ENCODE measurements at places on chromosomes 4 and X. TPM values are rescaled to one million over a fixed set of nuclear protein-coding genes. Genes with fewer than 3 reads are reported as not detected.

The WDR17 gene
- 0.23 TPM for total RNA-seq

The FAM114A1 gene
- total RNA-seq, result 40.7 TPM

The GASK1B gene
- 4.1 TPM for total RNA-seq

The CASP6 gene
- total RNA-seq, result 22.7 TPM

GRCh38 chr4:8171984-8172924 lies 13.6 kb upstream of the ABLIM2 start:
- DNase-seq, result no peak

- DNase-seq, result no peak
Measured at GRCh38 chr4:118757761-118758251, 72.6 kb downstream of the METTL14 start.

DNA sequence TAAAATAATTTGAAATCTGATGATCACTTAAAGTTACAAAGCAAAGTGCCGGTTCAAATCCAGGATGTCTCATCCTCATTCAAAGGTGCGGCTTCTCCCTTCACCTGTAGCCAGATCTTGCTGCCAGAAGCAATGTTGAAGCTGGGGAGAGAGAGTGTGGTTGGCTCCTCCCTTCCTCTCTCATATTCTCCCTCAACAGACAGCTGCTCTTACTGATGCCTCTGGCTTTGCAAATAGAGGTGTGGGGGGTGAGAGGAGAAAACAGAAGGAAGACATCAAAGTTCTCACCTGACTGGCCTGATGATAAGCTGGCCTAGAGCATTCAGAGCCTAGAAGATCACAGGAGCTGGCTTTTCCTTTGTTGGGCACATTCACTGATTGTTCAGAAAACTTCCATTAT lies 28.3 kb upstream of the BTC start:
- DNase-seq, result no peak

GRCh38 chr4:37862961-37863360 lies 27.9 kb upstream of the TBC1D1 start:
- DNase-seq, result no peak

DNA sequence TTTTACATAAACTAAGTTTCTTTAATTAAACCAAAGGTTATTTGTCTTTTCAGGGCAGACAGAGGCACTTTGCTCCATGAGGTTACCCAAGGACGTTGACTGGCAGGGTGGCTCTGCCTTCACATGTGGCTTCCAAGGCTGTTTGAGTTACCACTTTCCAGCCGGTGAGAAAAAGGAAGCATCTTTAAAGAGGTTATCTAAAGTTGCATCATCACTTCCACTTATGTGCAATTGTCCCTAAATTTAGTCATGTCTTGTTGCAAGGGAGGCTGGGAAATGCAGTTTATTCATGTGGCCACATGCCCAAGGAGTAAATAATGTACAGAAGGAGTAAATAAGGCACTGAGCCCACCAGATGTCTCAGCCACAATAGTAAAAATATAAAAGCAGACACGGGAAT lies 29.0 kb upstream of the RAP1GDS1 start:
- DNase-seq, result no peak

DNA sequence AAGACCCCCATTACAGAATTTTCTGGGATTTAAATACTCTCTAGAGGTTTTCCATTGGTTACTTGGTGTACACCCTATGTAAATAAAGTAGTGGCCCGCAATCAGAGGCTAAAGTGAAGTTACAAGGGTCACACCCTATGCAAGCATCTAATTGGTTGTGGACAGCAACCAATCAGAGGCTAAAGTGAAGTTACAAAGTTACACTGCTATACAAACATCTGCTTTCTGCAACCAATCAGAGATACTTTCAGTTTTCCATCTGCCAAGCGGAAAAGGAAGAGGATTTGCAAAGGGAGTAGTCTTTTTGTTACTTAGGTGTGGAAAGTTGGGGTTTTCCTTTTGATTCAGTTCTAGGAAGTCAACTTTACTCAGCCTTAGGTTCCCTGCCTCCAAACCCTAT lies 2.0 kb upstream of the ATRX start:
- DNase-seq, result peak; percentile 19

- DNase-seq, result no peak
Measured at GRCh38 chr4:168841672-168842019, 168.4 kb downstream of the CBR4 start.

Measured in MG63 (cell line).